ENCODE measurements at places on chromosomes 11 and 22.

DNA sequence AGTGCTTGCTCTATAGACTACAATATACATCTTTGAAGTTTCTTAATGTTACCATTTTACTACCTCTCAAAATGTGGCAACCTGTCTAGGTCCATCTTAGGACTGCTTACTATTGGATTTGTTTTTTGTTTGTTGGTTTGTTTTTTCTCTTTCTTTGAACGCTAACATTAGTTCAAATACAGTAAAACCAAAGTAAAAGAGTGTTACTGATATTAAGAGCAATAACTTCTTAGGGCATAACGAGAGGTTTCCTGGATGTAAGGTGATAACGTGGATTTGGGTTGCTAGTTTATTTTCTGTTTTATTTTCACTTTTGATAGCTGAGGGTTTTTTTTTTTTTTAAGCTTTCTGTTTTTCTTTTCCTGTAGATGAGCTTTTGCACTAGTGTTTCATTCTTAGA lies 43.6 kb downstream of the TMEM135 start:
- no peak for DNase-seq

- DNase-seq: no peak
Observed at GRCh38 chr11:103668859-103669258, 367.6 kb upstream of the DDI1 start.

DNA sequence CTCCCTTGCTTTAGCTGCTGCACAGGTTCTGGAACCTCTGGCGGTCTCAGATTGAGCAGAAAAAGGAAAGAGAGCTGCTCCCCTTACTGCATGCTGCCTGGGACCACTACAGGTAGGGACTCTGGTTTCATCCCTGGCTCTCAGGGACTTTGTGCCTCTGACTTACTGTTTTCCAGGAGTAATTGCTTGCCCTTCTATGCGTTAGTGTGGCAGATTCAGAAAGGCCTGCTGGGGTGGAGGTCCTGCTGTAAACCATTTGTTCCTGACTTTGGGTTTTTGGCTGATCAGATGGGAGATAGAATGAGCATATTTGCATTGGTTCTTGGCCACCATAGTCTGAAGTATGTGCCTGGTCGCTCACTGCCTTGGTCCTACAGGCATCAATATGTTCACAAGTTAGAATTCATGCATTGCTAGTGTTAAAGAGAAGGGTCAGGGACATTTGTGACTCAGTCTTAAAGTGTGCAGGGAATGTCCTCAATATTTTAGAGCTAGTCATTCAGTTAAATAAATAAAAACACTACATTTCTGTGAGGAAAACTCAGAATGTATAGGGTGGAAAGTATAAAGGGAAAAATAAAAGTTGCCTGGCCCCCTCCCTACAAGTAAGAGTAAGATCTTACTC lies 78.0 kb downstream of the PISD start:
- no peak for DNase-seq

GRCh38 chr11:17978553-17979287 lies 34.1 kb downstream of the SERGEF start:
- DNase-seq: peak; percentile 33

- no peak for DNase-seq
Observed at GRCh38 chr11:110299006-110299785, 2.8 kb upstream of the RDX start.

- no peak for DNase-seq
Observed at GRCh38 chr11:61983419-61983818, 16.0 kb upstream of the FTH1 start.

- no peak for DNase-seq
Observed at GRCh38 chr22:22818202-22818538, 69.4 kb upstream of the IGLL5 start.

GRCh38 chr11:44046182-44046581 lies 1.6 kb upstream of the ACCSL start:
- DNase-seq: no peak

DNA sequence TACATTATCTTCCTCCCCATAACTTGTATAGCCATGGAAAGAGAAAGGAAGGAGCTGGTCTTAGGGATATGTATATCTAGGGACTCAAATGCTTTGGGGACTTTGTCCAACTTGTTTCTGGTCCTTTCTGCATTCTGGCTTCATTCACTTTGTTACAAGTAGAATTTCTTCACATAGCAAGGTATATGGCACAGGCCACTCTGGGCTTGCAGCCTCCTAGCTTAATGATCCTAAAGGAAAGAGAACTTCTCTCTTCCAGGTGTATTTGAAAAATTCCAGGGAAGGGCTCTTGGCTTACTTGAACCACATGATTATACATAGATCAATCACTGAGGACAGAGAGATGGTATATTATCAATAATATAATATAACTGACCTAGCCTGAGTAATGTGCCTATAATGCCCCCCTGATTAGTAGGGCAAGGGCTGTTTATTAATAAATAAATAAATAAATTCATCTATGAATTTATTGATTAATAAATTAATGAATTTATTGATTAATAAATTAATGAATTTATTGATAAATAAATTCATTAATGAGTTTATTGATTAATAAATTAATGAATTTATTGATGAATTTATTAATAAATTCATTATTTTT lies 48.2 kb upstream of the CEP295 start:
- no peak for DNase-seq

DNA sequence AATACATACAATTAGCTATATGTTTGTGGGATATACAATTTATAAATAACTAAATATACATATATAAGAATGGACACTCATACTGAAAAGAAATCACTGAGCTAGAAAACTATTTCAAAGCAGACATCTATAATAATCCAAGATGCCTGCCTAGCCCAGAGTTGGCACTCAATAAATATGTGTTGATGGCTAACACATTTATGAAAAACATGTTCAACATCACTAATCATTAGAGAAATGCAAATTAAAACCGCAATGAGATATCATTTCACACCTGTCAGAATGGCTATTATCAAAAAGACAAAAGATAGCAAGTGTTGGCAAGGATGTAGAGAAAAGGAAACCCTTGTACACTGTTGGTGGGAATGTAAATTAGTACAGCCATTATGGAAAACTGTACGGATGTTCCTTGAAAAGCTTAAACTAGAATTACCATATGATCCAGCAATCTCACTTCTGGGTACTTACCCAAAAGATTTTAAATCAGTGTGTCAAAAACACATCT lies 29.8 kb downstream of the POU2AF1 start:
- DNase-seq: no peak

DNA sequence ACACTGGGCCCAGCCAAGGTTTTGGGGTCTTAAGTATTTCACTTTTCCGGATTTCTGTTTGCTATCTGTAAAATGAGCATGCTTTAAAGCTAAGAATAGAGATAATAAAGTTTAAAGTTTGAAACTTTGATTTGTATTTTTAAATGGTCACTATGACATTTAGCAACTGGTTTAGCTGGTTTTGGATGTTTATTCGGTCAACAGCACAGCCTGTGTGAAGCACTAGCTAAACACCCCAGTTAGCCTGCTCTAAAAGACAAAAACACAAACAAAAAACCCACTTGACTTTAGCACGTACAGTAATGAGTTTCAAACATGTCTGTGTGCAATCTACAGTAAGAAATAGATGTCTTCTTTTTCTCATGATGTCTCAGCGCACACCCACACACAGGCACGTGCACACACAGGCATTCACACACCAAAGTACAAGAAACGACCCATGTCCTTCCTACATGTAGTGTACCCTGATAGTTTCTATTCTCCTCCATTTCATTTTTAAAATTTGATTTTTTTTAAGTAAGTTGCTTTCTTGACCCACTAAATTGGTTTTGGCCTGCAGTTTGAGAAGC lies 29.4 kb downstream of the SLC1A2 start:
- DNase-seq: no peak

GRCh38 chr11:103744496-103745153 lies 291.8 kb upstream of the DDI1 start:
- no peak for DNase-seq

DNA sequence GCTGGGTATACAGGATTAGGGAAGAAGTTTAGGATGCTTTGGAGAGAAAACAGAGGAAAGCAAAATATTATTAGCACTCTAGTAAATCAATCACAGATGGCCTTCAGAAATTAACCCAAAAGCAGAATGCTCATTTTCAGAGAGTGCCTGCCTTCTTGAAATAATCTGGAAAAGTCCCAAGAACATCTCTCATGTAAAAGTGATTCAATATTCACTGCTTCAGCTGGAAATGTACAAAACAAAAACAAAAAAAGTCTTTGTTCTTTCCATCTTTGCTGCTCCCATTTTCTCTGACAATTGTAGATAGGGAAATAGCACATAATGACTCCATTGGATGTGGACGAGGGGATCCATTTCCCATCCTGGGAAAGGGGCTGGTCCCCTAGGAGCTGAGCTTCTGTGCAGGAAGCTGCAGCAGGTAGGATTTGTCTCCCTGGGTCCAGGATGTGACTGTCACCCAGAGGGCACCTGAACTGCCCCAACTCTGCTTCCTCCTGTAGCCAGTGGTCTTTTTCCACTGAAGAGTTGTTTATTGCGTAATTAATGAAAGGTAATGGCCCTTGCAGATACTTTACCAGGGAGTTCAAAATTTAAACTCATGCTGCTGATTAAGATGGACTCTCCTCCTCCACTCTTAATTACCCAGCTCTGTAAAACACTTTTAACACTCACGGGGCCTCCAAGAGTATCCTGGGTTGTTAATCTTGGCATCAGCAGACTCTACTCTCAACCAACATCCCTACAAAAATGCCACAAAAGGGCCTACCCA lies 57.9 kb downstream of the SC5D start:
- no peak for DNase-seq

DNA sequence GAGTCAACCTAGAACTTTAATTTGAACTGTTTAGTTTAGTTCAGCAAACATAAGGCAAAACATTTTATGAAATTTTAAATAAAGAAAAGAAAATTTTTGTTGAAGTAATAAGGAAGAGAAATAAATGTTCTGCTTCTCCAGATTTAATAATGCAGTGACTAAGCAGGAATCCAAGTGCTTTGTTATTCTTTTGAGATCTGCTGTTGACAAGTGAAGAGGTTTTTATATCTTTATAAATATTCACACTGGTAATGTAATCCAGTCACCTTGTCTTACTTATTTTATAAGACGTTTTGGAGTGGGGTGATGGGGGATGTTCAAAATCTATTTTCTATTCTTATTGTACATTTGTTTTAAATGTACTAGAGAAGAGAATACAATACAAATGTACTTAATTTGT lies 725.9 kb upstream of the CCDC179 start:
- DNase-seq: no peak

DNA sequence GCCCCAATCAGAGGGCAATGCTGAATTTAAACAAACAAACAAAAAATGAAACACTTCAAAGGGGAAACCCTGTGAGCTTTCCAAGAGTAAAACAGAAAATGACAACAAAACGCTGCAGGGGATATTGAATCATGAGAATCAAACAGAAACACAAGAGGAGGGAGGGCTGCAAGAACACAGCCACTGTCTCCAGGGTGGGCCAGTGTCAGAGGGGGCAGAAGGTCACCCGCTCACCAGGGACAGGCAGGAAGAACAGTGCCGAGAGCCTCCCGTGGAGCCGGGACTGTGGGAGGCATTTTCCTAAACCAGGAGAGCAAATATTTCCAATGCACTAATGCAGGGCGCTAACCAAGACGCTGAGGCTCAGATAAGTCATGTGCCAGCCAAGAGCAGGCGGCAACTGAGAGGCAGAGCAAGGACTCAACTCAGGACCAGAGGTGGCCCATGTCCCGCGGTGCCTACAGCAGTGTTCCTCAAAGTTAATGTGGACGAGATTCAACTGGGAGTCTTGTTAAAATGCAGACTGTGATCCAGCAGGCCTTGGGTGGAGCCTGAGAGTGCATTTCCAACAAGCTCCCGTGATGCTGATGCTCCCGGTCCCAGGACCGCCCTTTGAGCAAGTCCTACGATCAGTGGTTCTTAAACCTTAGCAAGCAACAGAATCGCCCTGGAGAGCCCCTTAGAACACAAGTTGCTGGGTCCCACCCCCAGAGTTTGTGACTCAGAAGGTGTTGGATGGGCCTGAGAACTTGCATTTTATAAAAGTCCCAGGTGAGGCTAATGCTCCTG lies 197.2 kb downstream of the TENM4 start:
- no peak for DNase-seq

- no peak for DNase-seq
Observed at GRCh38 chr11:17845431-17845881, 110.9 kb downstream of the KCNC1 start.

GRCh38 chr11:88435415-88435814 lies 97.9 kb upstream of the CTSC start:
- DNase-seq: no peak

- no peak for DNase-seq
Observed at GRCh38 chr11:29562183-29562582, 454.6 kb downstream of the KCNA4 start.

DNA sequence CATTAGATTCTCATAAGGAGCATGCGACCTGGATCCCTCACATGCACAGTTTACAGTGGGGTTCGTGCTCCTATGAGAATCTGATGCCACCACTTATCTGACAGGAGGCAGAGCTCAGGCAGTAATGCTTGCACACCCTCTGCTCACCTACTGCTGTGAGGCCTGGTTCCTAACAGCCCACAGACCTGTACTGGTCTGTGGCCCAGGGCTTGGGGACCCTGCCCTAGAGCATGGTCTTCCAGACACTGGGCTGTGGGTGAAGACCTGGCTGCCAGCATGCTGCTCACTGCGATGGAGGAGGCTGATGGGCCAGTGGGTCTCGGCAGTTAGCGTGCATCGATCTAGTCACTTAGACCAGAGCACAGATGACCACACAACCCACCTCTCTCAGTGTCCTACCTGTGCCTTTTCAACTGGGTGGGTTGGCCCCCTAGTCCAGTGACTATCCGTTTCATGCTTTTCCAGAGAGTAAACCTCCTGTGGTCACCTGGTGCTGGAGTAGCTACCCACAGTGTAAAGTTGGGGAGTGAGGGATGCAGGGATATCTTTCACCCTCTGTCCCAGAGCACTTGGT lies 21.1 kb downstream of the MED15 start:
- DNase-seq: no peak

GRCh38 chr11:96342014-96342960 lies 708 bp downstream of the MAML2 start:
- DNase-seq: peak; percentile 40

DNA sequence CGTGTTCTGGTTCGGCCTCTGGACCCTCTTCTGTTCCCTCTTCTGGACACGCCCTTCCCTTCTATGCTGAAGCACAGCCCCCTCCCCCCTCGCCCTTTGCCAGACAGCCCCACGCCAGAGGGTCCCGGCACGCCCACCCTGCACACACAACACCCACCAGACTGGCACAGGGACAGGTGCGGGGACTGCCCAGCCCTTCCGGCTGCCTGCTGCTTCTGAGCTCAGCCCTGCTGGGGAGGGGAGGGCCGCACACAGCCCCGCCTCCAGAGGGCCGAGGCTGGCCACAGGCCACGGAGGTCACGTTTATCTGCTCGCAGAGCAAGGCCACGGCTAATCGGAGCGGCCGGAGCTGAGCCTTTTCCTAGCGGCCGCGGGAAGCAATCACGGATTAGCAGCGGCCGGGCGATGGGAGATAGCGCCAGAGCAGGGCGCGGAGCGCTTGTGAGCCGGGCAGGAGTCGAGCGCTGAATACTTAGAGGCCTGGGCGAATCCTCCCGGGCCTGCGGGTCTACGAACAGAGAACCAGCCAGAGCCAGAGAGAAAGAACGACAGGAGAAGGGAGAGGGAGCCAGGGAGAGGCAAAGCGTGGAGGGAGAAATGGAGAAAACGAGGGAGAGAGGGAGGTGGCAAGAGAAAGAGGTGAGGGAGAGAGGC lies 21.5 kb downstream of the OTUB1 start:
- DNase-seq: peak; percentile 41
